Dermis blood vessel endothelial cell (primary cell): ENCODE measurements at places on chromosomes 4 and X. TPM values are rescaled to one million over a fixed set of nuclear protein-coding genes. Genes with fewer than 3 reads are reported as not detected.

Gene YIPF6
- 21.1 and 30.1 TPM in 2 replicates for total RNA-seq

Gene ARHGEF9
- total RNA-seq, result 10.6 and 13.7 TPM in 2 replicates

- peak; percentile 53 for DNase-seq
These were observed 5.2 kb downstream of the POU4F2 start for GRCh38 chr4:146643812-146644401.

- DNase-seq, result peak; percentile 63
These were observed 42.7 kb downstream of the ASMT start for GRCh38 chrX:1657367-1658070.

- DNase-seq, result no peak
These were observed 102.9 kb upstream of the TNIP3 start for GRCh38 chr4:121266982-121267381.

- no peak for DNase-seq
These were observed 45.5 kb downstream of the MID2 start for GRCh38 chrX:107871136-107871535.

DNA sequence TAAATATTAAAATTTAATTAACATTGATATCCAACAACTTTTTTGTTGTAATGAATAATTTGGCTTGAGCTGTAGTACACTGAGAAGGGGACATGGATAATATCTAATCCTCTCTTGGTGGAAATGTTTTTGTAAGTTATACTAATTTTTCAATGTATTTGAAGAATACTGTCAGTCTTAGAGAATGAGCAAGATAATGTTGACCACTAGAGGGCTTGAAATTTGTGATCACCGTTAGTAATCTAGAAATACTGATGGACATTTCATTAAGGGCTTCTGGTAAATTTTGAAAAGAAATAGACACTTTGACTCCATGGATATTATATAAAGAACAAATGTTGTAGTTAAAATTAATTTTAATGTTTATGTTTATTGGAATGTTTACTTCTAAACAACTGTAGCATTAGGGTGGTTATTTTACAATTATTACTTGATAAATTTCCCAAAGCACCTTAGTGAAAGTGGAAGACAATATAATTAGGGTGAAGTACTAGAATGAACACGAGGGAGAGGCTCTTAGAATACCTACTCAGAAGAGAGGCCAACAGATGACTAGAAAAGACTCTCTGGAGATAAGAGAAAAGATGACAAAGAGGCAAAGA lies 20.0 kb upstream of the CAMK2D start:
- peak; percentile 67 for DNase-seq

- no peak for DNase-seq
These were observed 288.7 kb downstream of the CAMK2D start for GRCh38 chr4:113472864-113473263.
